Suppressor macrophage treated with lipopolysaccharide for 1 hour (primary cell): ENCODE measurements at places on chromosomes 7 and 10.

DNA sequence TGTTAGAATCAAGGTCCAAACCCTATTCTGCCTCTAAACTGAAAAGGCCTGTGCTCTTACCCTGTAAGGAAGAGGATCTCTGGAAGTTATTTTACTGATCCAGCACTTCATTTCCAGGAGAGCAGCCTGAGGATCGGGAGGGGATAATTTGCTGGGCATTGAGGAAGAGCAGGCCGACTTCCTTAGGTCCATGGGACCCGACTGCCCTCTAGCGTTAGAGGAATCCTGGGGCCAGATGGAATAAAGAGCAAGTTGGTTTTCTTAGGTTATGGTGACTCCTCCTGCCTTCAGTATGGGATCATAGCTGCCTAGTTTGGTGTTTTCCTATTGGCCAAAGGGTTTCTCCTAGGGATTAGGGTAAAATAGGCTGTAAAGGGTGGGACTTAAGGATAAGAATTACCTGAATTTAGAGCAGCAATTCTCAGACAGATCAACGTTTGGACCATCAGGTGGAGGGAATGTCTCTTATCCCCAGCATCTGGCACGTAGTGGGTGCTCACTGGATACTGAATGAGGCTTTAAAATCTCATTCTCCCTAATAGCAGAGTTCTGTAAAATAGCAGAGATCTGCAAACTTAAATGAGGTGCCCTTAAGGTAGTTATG lies 40.0 kb upstream of the SORBS1 start:
- peak; percentile 85 for DNase-seq

DNA sequence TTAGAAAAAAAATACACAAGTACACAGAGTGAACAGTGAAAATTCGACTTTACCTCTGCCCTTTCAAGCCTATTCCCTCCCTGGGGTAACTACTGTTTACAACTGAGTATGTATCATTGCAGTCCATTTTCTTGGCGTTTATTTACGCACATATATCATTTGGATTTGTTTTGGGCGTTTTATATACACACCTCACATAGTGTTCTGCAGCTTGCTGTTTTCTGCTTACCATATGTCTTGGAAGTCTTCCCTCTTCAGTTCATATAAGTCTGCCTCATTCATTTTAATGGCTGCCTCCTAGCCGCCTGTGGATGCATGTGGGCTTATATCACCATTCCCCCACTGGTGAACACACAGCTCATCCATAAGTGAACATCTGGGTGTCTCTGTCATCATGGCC lies 41.6 kb upstream of the COL13A1 start:
- DNase-seq = no peak

DNA sequence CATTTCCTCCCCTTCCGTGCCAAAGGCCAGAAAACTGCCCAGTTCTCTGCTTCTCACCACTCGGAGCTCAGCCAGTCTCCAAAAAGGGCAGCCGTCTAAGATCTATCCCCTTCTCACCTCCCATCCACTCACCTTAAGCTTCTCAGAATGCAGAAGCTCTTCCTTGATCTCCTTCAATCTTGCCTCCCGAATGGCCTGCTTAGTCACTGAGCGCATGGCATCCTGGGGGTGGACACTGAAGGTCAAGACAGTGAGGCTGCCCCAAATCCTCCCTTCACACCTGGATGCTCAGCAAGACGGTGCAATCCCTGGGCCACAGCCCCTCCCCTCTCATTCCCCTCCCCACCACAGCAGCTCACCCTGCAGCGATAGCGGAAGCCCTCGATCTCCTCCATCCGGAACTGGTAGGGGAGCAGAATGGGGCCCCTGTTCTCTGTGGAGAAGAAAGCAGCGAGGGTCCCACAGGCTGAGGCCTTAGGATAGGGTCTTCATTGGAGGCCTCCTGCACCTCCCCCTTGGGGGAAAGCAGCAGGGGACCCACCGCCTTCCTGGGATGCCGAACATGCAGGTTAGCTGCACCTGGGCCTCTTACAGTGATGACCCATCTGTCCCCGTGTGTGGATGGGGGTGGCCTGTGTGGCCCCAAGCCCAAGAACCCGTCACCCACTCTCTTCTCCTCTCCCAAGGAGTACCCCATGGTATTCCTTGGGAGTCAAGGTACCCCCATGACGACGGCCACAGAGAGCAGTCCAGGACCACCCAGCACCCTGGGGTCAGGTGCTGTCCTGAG lies 4.7 kb downstream of the DDX56 start:
- DNase-seq = no peak

GRCh38 chr7:103148131-103148993 lies 537 bp downstream of the NAPEPLD start:
- no peak for DNase-seq

DNA sequence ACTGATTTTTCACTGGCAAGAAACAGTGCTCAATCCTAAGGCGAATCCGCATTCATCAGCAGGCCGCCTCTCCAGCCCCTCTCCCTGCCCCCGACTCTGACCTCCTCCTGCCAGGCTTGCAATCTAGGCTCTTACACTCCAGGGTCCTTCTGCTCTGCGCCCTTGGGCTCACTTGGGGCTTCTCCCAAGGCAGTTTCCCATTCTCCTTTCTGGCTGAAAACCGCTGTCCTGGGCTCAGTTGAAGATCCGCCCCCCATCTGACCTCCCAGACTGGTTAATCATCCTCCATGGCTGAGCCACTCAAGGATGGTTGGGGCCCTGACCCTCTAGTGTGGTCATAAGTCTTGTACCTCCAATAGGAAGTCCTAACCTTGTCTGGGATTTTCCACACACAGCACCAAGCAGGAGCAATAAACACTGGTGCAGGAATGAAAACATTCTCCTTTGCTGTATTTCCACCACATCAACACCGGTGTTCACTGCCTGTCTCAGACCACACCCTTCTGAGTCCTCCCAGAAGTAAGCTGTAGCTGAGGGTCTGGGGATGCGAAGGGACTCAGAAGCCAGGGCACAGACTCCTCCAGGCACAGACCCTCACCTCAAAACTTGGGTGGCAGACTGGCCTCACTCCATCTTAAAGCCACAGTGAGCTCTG lies 42.4 kb downstream of the TNS3 start:
- DNase-seq = peak; percentile 49

DNA sequence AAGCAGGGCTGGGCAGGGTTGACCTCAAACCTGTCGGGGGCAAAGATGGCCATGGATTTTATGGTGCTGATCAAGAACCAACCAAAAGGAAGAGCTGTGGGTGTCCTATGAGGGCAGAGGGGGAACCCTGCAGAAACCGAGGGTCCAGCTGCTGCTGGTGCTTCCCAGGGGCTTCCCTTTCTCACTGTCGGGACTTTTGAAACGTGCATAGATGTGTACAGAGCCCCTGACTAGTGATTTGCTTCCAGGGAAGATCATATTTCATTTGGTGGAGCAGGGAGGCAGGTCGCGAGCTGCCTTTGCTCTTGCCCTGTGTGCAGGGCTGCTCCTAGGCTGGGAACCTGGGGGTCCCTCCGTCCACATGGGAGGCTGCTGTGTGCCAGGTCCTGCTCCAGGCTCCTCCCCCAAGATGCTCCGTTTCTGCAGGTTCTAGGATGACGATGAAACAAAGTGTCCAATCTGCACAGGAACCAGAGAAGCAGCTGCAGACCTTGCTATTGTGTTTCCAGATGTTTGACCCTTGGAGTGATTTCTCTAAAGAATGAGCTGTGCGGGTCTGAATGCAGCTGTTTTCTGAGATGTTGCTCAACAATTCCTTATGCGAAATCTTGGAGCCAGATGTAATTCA lies 9.4 kb upstream of the INPP5A start:
- no peak for DNase-seq

DNA sequence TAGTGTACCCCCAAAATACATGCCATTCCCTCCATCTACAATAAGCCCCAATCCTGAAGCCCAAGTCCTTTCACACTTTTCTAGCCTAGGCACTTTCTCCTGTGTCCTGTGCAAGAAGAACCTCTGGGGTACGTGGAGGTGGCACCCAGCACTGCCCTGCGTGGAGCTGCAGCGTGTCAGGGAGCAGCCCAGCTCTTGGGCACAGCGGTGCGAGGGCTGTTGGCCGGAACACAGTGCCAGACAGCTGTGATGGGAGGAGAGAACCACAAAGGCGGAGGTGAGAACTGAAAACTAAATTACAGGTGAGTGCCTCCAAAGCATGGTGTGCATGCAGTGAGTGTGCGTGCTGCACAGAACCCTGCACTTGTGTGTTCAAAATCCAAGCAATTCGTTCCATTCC lies 621.3 kb upstream of the ADARB2 start:
- DNase-seq = no peak

GRCh38 chr10:112951359-112952281 lies 1.6 kb downstream of the TCF7L2 start:
- DNase-seq = peak; percentile 94

DNA sequence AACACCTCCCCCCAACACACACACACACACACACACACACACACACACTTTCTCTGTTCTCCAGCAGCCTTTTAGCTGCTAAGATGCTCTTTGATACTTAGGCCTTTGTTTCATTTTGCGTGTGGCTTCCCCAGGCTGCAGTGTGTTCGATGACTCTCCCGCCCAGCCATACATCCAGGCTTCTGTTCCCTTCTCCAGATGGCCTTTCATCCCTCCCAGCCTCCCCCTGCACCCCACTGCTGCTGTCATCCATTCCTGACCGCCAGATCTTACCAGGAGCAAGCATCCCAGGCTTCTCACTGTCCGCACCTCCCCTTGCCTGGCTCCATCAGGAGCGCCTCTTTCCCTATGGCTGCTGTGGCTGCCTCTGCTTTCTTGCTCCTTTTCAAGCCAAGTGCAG lies 77.8 kb upstream of the PPIF start:
- no peak for DNase-seq

DNA sequence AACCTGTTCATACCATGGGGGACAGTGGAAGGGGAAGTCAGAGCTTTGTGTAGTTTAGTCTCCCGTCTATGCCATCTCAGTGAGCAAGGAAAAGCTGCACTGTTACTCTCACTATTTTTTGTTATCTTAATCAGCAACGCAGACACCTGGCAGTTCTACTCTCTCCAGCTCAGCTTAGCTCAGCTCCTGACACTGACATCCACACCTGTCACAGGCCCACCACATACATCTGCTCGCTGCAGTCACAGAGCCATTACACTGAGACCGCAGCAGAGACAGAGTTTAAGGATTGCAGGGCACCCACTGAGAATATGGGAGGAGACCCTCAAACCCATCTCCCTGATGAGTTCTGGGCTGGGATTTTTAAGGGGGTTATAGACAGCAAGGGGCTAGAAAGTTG lies 257.3 kb upstream of the AKR1E2 start:
- no peak for DNase-seq

DNA sequence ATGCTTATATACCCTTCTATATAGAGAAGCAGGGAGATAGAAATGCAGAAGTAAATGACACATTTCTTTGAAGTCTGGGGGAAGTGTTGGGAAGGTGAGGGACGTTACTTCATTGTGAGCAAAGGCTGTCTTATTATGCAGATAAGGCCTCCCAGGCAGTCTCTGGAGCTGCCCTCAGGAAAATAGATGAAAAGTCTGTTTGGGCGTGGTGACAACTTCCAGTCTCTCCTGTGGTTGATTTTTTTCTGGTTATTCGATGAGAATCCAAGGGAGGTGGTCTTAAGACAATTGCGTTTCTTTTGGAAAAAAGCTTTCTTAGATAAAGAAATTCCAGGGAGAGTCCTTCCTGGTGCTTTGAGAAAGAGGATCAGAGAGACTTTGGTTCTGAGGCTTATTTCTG lies 84.0 kb downstream of the NEUROD6 start:
- DNase-seq = no peak

DNA sequence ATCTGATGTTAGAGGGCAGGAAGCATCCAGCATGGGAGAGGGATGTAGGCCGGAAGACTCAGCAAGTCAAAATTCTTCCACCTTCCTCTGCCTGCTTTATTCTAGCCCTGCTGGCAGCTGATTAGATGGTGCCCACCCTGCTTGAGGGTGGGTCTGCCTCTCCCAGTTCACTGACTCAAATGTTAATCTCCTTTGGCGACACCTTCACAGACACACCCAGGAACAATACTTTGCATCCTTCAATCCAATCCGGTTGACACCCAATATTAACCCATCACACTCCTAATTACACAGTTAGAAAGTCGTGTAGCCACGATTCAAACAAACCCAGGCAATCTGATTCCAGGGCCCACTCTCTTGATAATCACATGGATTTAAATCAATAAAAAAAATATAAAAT lies 433.9 kb upstream of the LRGUK start:
- DNase-seq = no peak

GRCh38 chr10:5079836-5080235 lies 14.4 kb upstream of the AKR1C3 start:
- no peak for DNase-seq

GRCh38 chr10:63204667-63205391 lies 71.7 kb downstream of the NRBF2 start:
- no peak for DNase-seq
